Activated naive CD4-positive, alpha-beta T cell treated with anti-CD3 and anti-CD28 coated beads, Interleukin-2, amount 10 ng/mL, durations not matched to agents 7 days and 5 days (primary cell): ENCODE measurements at places on chromosomes 2 and 18.

DNA sequence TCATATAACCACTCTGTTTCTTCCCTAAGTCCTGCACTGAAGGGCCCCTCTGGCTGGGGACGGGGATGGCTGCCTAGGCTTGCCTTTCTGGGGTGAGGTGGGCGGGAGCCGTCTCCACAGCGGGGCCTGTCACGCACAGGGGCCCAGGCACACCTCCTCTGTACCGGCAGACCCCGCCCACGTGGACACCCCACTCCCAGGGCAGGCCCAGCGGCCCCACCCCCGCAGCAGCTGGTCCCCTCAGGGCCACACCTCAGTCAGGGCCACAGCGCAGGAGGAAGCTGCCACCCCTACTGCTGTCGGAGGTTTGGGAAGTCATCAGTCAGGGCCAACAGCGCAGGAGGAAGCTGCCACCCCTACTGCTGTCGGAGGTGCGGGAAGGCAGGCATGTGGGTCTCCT is 257.6 kb upstream of the RAB6C start:
- no peak for DNase-seq

DNA sequence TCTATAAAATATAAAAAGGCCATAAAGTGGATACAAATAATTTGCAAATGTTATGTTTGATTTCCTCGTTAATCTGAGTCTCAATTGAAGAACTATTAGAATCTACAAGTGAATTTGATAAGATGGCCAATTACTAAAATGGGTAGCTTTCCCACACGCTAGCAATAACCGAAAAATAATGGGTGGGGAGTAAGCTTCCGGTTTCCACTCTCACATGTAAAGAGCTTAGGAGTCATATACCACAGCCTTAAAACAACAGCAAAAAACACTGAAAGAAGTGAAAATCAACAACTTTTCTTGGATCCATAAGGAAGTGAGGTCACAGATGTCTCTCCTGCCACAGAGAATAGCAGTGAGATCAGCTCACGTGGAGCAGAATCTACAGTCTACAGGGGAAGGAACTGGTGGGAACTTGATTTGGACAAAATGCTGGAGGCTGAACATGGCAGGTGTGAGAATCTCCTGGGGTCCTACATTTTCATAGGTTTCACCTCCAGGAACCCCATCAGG is 18.6 kb downstream of the THAP4 start:
- no peak for DNase-seq

- DNase-seq, result no peak
Observed at GRCh38 chr18:35178260-35178659, 62.6 kb upstream of the ZNF397 start.

DNA sequence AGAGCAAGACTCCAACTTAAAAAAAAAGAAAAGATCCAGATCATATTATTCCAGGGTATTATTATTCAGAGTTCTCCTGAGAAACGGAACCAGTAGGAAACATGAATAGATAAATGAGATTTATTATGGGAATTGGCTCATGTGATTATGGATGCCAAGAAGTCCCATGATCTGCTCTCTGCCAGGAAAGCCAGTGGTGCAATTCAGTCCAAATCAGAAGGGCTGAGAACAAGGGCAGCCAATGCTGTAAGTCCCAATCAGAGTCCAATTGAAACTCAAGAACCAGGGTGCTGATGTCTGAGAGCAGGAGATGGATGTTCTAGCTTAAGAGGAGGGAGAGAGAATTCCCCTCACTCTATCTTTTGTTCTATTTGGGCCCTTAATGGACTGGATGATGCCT is 7.8 kb downstream of the SCYGR2 start:
- DNase-seq, result no peak

- no peak for DNase-seq
Observed at GRCh38 chr2:61450144-61450543, 20.7 kb downstream of the USP34 start.

DNA sequence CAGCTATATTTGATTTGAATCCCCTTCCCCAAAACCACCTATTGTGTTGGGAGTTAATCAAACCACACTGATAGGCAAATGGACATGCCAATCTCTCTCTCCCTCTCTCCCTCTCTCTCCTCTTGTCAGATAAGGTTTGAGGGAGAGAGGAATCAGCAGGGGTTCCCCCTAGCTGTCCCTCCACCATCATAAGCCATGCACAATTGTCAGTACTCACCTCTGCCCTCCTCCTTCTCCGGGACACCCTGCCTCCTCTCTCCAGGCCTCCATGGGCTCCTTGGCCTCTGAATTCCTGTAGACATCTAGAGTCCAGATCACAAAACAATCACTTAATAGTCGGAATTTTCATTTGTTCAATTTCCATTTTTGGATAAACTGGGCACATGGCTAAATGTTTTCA is 243.7 kb upstream of the RAB12 start:
- no peak for DNase-seq

DNA sequence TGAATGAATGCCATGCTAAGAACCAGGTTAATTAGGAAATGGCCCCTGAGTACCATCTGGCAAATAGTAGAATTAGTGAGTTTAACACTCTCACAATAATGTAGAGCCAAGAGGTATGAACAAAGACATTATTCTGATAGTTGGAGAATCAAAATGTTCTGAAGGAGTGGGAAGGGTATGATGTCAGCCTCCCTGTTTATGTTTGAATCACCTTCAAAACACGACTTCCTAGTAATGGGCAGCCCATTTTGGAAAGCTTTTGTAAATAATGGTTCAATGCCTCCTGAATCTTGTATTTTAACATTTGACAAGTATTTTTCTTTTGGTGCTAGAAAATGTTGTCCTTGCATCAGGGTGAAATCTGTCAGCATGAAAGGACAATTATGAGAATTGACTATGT is 108.3 kb downstream of the DSEL start:
- DNase-seq, result no peak

GRCh38 chr2:156455361-156455975 is 19.3 kb downstream of the GPD2 start:
- DNase-seq, result no peak

DNA sequence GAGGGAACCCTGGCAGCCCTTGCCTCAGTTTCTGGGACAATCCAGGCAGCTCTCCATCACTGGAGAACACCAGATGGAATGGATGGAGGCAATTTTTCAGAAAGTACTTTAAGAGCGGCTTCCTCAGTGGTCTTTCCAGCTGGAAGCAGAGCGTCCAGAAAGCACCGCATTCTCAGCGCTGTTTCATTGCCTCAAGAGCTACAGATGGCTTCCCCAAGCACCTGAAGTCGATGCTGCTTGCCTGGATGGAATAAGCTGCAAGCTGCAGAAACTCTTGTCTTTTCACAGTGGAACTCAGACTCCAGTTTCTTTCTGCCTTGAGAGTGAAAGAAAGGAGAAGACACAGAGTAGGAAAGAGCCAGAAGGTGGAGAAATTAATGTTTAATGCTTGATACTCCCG is 766.9 kb downstream of the TDRD15 start:
- DNase-seq, result no peak

- DNase-seq, result no peak
Observed at GRCh38 chr18:31190919-31191318, 28.3 kb upstream of the DSC1 start.
